Fibroblast of skin of back (primary cell): ENCODE measurements at places on chromosomes 11 and 22.
A peak's percentile ranks its signal among the peaks of the same experiment; 100 is the strongest.

- DNase-seq, result peak; percentile 13
Observed at GRCh38 chr11:108019870-108020540, 11.3 kb downstream of the CUL5 start.

DNA sequence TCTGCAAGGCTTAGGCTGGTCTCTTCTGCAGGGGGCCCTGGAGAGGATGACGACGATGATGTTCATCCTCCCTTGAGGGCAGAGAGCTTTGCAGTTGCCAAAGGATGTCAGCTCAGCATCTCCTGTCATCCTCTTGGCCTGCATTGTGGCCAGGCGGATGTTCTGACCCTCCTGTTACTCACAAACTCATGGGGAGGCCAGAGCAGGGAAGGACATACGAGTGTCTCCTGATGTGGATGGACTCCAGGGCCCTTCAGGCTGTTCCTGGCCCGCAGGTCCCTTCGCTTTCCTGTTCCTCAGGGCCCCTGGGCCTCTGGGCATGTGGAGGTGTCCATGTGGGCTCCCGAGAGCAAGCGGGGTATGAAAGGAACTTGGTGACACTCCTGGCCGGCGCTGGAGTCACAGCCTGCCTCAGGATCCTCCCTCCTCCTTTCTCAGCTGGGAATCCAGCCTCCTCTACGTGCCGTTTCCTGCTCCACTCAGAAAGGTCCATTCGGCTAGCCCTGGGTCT, 8.5 kb downstream of the ADORA2A start:
- DNase-seq, result peak; percentile 62

- DNase-seq, result no peak
Observed at GRCh38 chr22:49035818-49036457, 791.7 kb downstream of the BRD1 start.

DNA sequence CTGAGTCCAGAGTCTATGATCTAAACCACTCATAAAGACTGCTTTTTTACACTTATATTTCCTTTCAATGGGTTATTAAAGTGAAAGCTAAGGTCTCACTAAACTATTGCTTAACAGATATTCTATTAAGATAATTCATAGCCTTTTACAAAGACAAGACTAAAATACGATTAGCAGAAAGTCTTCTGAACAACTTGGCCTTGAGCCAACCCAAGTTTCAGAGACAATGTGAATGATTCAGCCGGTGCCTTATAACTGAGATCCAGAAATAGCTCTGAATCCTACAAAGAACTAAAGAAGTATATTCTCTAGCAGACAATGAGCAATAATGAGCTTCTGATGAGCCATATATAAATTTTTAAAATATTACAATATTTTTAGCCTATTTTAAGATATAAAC, 41.5 kb upstream of the CARD18 start:
- peak; percentile 78 for DNase-seq

DNA sequence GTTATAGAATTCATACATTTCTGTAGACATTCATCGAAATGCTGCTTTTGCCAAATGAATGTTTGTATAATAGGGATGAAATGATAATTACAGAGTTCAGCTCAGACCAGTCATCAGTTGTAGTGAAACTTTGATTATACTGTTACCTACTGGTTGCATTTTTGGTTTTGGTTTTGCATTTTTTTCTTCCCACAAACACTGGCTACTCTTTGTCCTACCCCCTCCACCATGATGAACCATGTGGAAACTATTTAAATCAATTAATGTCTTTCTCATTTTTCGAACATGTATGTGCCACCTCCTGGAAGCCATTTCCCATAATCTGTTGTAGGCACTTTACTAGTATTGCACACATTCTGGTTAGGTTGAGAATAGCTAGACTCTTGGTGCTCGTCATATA, 75.3 kb upstream of the MTNR1B start:
- peak; percentile 61 for DNase-seq

DNA sequence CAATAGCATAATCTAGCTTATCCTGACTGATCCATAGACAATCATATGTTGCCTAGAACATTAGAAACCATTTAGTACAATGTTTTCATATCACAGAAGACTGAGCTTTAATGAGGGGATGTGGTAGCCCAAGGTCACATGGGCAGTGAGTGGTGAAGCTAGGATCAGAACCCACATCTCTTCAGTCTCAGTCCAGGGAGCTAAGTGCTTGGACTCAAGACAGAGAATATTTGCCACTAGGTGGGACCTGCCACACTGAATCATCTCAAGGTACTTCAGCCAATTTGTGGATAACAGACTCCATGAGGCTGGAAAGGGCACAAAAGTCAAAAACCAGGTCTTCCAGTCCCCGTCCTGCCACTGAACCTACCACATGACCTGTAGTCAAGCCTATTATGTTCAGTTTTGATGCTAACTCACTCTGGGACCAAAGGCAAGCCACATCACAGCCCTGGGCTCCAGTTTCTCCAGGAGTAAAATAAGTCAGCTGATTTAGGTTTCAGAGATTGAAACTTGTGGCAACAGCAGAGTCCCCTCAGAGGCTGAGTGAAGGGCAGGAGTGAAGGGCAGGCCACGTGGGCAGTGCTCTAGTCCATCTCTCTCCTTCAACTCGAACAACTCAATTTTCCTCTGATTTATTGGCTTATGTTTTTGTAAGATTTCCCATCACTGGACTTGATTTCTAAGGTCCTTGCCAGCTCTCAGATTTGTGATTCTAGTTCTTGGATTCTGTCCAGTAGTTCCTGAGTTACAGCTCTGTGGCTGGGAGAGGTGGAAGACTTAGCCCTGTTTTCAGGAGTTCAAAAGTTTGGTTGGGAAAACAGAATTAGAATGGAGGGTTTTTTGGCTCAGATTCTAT, 84.6 kb upstream of the PHOX2A start:
- DNase-seq, result no peak
